B cell (primary cell): ENCODE measurements at places on chromosomes 7 and 10. TPM values are rescaled to one million over a fixed set of nuclear protein-coding genes. Genes with fewer than 3 reads are reported as not detected.

DNA sequence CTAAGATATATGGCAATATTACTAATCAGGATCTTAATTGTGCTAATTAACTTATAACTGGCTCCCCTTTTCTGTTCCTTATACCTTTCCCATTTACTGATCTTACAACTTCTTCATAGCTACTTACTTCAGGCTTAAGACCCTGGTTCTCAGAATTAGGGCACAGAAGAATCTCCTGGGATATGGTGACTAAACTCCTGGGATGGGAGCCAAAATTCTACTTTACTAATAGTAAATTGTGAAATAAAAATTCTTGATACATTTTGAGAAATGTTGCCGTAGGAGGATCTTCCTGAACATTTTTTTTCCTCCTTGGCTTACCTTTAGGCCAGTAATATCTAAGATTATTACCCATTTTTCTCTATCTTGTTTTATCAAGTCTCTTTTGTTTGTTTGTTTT is 309.5 kb downstream of the ATRNL1 start:
- H3K4me3 ChIP-seq = no peak overlapping the region
- H3K36me3 ChIP-seq = no peaks in the 10 kb centered on the region
- H3K27ac ChIP-seq = no peak overlapping the region
- no peaks in the 10 kb centered on the region for H3K4me1 ChIP-seq

GRCh38 chr7:67743501-67743900 is 746.9 kb downstream of the TYW1 start:
- H3K27ac ChIP-seq = no peak overlapping the region
- H3K36me3 ChIP-seq = no peaks in the 10 kb centered on the region
- DNase-seq = no peak
- no peaks in the 10 kb centered on the region for H3K4me1 ChIP-seq

Gene FBXL13
- 2.4 and 4.0 TPM in 2 replicates for total RNA-seq

DNA sequence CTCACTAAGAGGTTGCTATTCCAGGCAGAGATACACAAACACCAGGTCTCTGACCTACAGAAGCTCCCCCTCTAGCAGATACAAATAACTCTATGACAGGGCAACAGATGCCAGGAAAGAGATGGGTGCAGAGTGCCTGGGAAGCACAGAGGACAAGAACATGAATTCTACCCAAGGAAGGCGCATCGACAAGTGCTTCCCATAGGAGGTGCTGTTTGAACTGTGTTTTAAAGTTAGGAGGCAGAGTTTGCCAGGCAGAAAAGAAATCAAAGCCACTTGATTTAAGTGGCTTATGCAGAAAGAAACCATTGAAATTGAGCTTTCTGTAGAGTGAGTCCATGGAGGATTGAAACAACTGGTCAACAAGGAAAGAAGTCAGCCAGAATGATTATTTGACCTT is 35.3 kb upstream of the EGR2 start:
- H3K27me3 ChIP-seq = no peaks in the 10 kb centered on the region
- H3K4me3 ChIP-seq = no peak overlapping the region
- H3K27ac ChIP-seq = no peak overlapping the region
- H3K4me1 ChIP-seq = peaks cover 46% of the 10 kb centered on the region

Gene C1QL3
- total RNA-seq = not detected in 2 replicates

DNA sequence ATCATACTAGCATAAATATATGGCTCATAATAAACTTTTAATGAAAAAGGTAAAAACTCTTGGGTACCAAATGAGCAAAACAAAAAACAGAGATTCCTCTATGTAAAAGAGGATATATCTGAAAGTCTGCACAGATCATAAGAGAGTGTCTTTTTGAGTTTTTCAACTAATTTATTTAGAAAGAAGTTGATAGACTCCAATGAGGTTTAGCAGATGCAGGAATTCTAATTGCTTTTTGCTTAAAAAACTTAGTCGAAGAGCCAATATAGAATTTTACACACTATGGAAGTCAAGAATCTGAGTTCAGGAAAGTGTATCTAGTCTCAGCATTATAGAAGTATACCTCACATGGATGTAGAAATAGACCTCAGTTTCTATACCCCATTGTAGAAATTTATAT is 3.4 kb upstream of the MLLT10 start:
- H3K27me3 ChIP-seq = peaks cover 10% of the 10 kb centered on the region
- no peak overlapping the region for H3K4me3 ChIP-seq
- H3K27ac ChIP-seq = no peak overlapping the region
- no peaks in the 10 kb centered on the region for H3K36me3 ChIP-seq
- DNase-seq = no peak

GRCh38 chr7:65225422-65226006 is 148.1 kb upstream of the ZNF92 start:
- no peak for DNase-seq
- H3K4me3 ChIP-seq = no peak overlapping the region
- H3K27ac ChIP-seq = no peak overlapping the region
- no peaks in the 10 kb centered on the region for H3K27me3 ChIP-seq
- H3K36me3 ChIP-seq = no peaks in the 10 kb centered on the region

Gene TRIL
- not detected in 2 replicates for total RNA-seq

Gene FAM200A
- total RNA-seq = 11.9 and 12.8 TPM in 2 replicates

Gene COBL
- total RNA-seq = not detected in 2 replicates

- no peak overlapping the region for H3K4me3 ChIP-seq
- no peak overlapping the region for H3K27ac ChIP-seq
- no peaks in the 10 kb centered on the region for H3K36me3 ChIP-seq
- peaks cover 2% of the 10 kb centered on the region for H3K4me1 ChIP-seq
These were observed 44.2 kb upstream of the DPYSL4 start for GRCh38 chr10:132142396-132143161.

- no peak overlapping the region for H3K4me3 ChIP-seq
- DNase-seq = no peak
- no peak overlapping the region for H3K27ac ChIP-seq
- peaks cover 2% of the 10 kb centered on the region for H3K27me3 ChIP-seq
- H3K4me1 ChIP-seq = no peaks in the 10 kb centered on the region
These were observed 110.2 kb downstream of the COL13A1 start for GRCh38 chr10:69911613-69912528.

GRCh38 chr10:114881417-114881816 is 56.6 kb upstream of the TRUB1 start:
- H3K4me3 ChIP-seq = no peak overlapping the region
- no peaks in the 10 kb centered on the region for H3K27me3 ChIP-seq
- no peak overlapping the region for H3K27ac ChIP-seq

GRCh38 chr7:24472093-24472492 is 101.2 kb upstream of the PALS2 start:
- no peak for DNase-seq
- H3K4me3 ChIP-seq = no peak overlapping the region
- H3K27me3 ChIP-seq = no peaks in the 10 kb centered on the region
- no peaks in the 10 kb centered on the region for H3K36me3 ChIP-seq
- no peak overlapping the region for H3K27ac ChIP-seq

- no peak overlapping the region for H3K27ac ChIP-seq
- H3K27me3 ChIP-seq = no peaks in the 10 kb centered on the region
- no peaks in the 10 kb centered on the region for H3K36me3 ChIP-seq
These were observed 427.8 kb upstream of the LRGUK start for GRCh38 chr7:133699386-133699785.

Gene MRPL32
- 31.7 and 34.2 TPM in 2 replicates for total RNA-seq

DNA sequence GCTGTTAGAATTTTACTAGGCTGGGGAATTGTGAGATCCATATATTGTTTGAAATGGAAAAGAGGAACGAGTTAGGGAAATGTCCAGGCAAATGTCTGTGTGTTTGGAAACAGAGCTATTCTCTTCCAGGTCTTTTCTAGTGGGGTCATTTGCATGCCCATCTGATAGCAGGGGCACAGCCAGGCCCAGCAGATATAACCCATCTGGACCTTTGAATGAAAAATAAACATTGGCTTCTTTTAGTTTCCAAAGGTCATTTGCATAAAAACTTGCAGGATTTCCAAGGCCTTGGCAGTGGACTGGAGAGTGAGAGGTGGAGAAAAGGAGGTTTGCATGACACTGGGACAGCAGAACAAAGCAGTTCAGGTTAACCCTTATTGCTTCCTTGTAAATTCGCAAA is 188.0 kb upstream of the GPR26 start:
- DNase-seq = no peak
- H3K27ac ChIP-seq = no peak overlapping the region
- no peak overlapping the region for H3K4me3 ChIP-seq
- H3K27me3 ChIP-seq = no peaks in the 10 kb centered on the region

Gene BPGM
- 8.7 and 9.7 TPM in 2 replicates for total RNA-seq

Gene FIGNL1
- 23.3 and 24.5 TPM in 2 replicates for total RNA-seq

Gene SMIM30
- 21.0 and 24.4 TPM in 2 replicates for total RNA-seq

Gene GOLGA7B
- total RNA-seq = not detected in 2 replicates

DNA sequence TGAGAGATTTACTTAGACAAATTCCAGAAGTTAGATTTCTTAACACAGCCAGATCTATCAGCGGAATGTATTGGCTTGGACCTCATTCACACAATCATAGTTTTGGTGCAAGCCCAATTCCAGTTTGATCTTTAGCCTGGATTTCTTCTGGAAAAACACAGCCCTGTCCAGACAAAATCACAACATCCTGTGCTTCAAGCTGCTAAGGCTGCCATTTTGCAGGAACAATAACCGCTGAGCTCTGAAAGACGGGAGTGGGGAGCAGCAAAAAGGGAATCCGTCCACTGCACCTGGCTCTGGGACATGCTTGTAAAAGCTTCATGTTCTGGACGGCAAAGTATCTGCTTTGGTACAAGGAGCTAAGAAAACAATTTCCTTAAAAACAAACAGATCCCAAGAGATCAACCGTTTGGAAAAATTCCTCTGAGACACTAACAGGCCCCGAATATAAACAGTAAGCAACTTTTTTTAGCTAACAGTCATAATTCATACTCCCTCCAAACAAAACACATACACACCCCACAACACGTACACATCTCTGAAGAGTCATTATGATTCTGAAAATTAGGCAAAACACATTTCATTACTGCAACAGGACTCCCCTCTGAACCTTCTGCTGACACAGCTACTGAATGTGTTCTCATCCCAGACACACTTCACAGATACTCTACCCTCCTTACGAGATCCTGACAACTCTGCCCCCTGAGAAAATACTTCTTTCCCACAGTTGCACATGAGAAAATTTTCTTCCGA is 32.4 kb downstream of the ITIH5 start:
- no peaks in the 10 kb centered on the region for H3K36me3 ChIP-seq
- DNase-seq = no peak
- H3K27ac ChIP-seq = no peak overlapping the region
- H3K4me3 ChIP-seq = no peak overlapping the region
- H3K4me1 ChIP-seq = no peaks in the 10 kb centered on the region

GRCh38 chr7:90655566-90655965 is 59.4 kb downstream of the CDK14 start:
- peaks cover 24% of the 10 kb centered on the region for H3K4me1 ChIP-seq
- no peaks in the 10 kb centered on the region for H3K36me3 ChIP-seq
- H3K27ac ChIP-seq = peak overlapping the region; percentile 19
- no peaks in the 10 kb centered on the region for H3K27me3 ChIP-seq

- peak overlapping the region; percentile 93 for H3K27ac ChIP-seq
- peak overlapping the region; percentile 16 for H3K4me3 ChIP-seq
- no peaks in the 10 kb centered on the region for H3K36me3 ChIP-seq
- peak; percentile 92 for DNase-seq
- peaks cover 66% of the 10 kb centered on the region for H3K4me1 ChIP-seq
- H3K27me3 ChIP-seq = no peaks in the 10 kb centered on the region
These were observed 19.8 kb downstream of the DNAJB12 start for GRCh38 chr10:72334825-72335393.

- no peaks in the 10 kb centered on the region for H3K4me1 ChIP-seq
- DNase-seq = no peak
- H3K27ac ChIP-seq = no peak overlapping the region
- H3K4me3 ChIP-seq = no peak overlapping the region
- H3K27me3 ChIP-seq = no peaks in the 10 kb centered on the region
These were observed 220.0 kb upstream of the DPP6 start for GRCh38 chr7:153832160-153832559.

- no peak within 1 kb of the TSS for H3K4me3 ChIP-seq
These were observed at the start of gene FRMPD2 for GRCh38 chr10:48274636-48275035. Gene FRMPD2, minus strand, starts transcription at chr10:48274696. Its CDS starts 129 bp downstream, at chr10:48274567.

GRCh38 chr7:45183711-45184210 is 26.2 kb downstream of the RAMP3 start:
- H3K27me3 ChIP-seq = no peaks in the 10 kb centered on the region
- no peak overlapping the region for H3K4me3 ChIP-seq
- H3K27ac ChIP-seq = no peak overlapping the region
- no peaks in the 10 kb centered on the region for H3K4me1 ChIP-seq

- H3K4me1 ChIP-seq = peaks cover 33% of the 10 kb centered on the region
- peak overlapping the region; percentile 98 for H3K27ac ChIP-seq
- no peaks in the 10 kb centered on the region for H3K27me3 ChIP-seq
- H3K4me3 ChIP-seq = peak overlapping the region; percentile 18
These were observed 1.1 kb upstream of the KBTBD2 start for GRCh38 chr7:32892521-32893206.

Gene UPK3B
- total RNA-seq = 4.9 and 6.8 TPM in 2 replicates
